ENCODE measurements at places on chromosomes 1 and 21.

DNA sequence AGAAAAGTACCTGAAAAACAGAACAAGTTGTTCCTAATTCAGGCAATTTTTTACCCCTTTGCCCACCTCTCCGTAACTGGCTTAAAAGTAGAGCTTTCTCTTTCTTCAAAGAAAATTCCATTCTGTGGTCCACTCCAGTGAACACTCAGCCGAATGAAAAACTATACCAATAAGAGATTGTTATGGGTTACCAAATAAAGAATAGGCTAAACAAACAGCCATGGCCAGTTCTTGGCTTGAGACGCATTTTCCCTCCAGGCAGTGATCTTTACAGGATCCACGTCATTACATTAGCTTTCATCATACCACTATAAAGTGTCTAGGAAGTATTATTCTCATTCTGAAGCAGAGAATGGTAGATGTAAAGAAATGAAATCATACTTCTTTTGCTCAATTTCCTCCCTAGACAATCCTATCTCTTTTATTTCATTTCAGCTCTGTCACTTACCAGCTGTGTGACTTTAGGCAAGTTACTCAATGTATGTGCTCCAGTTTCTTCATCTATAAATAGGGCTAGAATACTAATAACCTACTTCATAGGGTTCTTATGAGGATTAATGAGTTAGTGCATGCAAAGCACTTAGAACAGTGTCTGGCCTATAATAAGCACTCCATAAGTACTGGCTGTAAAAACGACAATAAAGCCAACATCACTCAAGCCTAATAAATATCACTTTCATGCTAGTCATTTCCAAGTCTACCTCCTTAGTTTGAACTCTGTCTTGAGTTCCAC is 26.5 kb upstream of the TRIM45 start:
- DNase-seq, result no peak

DNA sequence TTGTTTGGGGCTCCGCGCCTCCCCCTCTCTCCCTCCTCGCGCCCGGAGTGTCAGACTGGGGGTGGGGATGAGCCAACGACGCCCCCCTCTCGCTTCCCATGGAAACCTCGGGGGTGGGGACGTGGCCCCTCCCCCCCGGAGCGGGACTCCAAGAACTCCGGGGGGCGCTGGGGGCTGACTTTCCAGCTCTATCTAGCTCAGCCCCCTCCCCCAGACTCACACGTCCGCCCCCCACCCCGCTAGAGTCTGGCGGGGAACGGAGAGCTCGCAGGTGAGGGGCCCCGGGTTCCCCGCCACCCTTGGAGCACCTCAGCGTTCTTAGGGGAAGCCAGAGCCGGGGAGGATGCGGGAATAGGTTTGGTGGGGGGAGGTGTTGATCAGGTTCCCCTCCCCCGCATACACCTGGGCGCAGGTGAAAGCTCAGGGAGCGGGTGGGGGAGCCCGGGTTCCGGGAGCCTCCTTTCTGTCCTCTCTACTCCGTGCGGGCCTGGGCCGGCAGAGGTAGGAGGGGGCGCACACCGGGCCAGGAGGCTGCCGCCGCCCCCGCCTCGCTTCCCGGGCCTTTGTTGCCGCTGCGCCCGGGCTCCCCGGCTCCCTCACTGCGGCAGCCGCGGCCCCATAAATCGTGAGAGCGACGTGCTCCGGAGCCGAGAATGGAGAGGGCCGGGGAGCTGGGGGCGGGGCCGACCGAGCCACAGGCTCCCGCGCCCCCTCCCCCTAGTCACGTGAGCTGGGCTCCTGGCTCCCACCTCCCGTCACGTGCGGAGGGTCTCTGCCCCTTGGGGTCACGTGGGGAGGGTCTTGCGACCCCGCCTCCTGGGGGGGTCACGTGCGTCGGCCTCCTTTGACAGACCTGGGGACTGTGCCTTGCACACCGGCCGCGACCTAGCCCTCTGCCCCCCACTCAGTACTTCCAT is 1.9 kb downstream of the EFNA3 start:
- peak; percentile 32 for DNase-seq

DNA sequence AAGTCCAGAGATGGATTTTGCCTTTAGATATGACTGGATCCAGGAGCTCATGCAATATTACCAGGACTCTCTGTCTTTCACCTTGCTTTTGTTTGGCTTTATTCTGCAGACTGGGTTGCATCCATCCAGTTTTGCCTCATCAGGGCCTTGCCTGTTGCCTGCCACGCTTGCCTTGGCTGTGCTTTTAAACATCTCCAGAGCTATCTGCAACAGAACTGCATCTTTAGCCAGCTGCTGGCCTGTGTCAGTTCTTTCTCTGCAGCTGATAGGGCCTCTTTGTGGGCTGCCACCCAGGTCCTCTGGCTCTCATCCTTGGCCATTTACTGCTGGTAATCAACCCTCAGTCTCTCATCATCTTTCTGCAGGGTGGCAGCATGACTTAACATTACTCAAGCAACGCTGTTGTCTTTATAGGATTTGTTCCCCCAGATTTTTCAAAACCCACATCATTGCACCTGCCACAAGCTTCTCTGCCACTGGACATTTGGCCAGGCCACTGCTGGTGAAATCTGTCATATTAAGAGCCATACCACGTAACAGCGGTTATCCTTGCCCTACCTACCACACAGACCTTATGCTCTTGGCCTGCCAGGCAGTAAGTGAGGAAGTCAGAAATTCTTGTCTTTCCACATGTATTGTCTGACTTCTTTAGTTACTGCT is 24.4 kb upstream of the HUNK start:
- DNase-seq, result no peak

DNA sequence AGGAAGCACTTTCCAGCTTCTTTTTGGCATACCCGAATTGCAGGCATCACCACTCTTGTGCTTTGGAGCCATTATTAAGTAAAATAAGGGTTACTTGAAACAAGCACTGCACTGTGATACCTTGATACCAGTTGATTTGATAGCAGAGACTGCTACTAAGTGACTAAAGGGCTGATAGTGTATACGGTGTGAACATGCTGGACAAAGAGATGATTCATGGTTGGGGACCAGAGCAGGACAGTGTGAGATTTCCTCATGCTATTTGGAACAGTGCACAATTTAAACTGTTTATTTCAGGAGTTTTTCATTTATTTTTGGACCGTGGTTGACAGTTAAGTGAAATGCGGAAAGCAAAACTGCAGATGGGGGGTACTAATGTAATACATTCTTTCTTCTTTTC is 9.9 kb downstream of the RPS27 start:
- no peak for DNase-seq

- no peak for DNase-seq
Measured at GRCh38 chr1:227428803-227429202, 110.5 kb upstream of the CDC42BPA start.

DNA sequence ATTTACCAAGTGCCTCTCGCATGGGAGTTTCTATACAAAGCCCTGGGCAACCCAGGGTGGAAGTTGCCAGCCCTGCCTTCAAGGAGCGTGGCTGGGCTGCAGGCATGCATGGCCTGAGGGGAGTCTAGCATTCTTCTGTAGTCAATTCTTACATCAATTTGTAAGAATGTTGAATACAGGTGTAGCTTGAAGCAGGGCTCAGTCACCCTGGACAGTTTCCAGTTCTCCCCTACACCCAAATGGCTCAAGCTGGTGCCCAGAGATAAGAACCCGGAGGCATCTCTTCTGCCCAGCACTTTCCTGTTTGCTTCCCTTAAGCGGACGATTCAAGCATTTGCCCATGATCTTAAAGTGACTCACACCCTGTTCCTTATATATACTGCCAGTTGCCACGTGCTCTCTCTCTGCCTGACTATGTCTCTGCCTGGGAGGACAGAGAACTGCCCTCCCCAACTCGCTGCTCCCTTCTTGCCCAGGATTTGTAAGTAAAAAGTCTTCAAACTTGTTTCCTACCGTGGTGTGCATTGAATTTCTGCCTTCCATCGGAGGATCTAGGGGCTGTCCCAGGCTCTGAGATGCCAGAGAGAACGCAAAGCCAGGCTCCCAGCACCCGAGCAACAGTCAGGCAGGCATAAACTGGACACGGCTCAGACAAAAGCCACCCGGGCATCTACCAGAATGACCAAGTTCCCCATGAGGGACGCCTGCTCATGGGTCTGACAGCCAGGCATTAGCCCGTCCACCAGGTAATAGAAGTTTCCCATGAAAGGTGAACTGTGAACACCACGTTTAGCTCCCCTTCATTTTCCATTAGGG is 50.9 kb upstream of the AJAP1 start:
- no peak for DNase-seq

DNA sequence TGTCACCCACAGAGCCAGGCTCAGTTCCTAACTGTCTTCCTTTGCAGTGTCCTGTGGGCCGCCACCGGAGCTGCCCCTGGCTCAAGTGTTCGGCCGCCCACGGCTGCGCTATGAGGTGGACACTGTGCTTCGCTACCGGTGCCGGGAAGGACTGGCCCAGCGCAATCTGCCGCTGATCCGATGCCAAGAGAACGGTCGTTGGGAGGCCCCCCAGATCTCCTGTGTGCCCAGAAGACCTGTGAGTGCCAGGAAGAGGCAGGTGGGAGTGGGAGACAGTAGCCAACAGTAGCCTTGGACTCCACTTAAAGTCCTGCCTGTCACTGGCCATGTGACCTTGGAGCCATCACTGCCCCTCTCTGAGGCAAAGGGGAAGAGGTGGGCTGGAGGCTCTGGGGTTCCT is 16.6 kb downstream of the BCAN start:
- no peak for DNase-seq

DNA sequence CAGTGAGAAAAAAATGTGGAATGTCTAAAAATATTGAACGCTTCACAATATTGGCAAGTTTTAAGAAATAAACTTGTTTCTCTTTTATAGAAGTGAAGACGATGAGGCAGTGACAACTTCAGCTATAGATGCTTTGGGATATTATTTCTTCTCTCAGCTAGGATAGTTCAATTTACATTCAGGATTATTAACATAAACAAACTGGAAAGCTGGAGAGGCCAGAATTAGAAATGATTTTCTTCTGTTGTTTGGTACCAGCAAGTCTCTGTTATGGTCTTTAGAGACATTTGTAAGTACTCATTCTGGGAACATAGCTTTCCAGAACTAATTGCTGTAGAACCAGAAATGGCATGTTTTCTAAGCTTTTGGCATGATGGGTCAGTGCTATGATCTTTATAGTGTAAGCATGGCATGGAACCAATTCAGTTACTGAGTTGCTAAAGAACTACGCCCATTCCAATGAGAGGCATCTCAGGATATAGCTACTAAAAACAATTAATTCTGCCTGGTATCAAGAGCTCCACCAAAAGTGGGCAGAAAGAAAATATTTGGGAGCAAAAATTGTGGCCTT is 599.5 kb upstream of the B3GALT2 start:
- DNase-seq, result no peak

DNA sequence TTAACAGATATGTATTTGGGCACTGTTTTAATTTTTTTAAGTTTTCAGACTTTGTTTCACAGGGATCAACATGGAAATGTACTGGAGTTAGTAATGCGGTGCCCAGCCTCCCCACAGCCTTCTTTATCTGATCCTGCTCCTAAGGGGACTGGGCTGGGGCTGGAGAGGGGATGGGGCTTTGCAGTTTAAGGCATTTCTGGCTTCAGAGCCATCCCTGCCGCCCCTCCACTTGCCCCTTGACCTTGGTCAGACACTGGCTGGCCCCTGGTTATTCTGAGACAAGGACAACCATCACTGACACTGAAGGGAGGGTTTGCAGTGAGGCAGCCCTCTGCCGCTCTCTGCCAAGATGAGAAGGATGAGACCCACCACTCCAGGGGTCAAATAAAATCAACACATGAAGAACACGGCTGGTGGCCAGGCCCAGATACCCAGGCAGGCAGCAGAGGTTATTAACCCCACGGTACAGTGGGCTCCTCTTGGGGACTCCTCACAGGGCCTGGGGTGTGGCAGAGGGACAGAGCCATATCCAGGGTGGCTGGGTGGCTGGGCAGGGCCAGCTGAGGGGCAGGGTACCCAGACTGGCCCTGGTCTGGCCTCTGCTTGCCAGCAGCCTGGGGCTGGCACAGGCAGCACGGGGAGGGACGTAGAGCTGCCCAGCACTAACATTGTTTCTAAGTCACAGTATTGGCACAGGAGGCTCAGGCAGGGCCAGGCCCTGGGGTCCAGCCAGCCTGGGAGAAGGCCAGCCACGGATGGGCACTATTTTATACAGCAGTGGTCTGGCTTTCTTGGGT is 7.2 kb upstream of the UBE2U start:
- no peak for DNase-seq

- no peak for DNase-seq
Measured at GRCh38 chr1:214603819-214604252, 841 bp downstream of the CENPF start.

DNA sequence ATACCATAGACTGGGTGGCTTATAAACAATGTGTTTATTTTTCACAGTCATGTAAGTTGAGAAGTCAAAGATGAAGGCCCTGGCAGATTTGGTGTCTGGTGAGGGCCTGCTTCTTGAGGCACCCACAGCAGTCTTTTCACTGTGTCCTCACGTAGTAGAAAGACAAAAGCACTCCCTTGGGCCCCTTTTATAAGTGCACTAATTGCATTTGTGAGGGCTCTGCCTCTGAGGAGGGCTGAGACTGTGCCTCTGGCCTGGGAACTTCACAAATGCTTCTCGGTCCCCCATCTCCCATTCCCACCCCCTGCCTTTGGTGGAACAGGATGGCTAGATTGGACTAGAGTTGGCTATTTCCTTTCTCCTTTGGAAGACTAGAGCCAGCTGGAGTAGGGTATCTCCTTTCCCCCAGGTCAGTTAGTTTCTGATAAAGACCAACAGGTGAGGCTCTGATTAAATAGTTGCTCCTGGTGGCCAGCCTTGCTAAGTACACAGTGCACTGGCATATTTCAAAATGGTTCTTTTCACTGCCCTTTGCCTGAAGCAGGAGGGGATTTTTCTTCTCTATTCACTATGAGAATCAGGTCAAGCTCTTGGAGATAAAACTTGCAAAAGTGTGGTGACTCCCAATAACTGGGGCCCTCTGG is 82.9 kb downstream of the PLPPR4 start:
- DNase-seq, result no peak

DNA sequence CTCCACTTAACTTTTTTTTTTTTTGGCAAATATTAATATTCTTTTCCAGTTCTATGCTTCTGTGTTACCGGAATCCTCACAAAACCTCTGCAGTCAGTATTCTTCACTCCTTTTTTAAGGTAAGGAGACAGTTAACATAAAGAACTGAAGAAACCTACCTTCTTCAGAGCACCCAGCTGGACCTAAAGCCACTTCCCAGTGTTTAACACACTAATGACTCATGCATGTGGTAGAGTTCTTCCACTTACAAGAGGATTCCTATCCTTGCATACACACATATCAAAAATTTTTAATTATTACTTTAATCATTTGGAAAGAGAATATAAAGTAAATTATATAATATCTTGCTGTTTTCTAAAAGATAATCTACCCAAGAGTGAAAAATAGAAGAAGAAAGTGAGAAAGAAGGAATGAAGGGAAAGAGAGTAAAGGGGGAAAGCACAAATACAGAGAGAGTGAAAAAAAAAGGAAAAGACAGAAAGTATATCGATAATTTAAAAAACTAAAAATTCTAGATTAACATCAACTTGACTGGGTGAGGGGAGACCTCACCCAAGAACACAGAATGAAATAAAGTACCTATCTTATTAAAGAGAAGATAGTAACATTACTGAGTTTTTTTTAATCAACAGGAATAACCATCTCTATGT is 54.9 kb downstream of the ENAH start:
- DNase-seq, result no peak

DNA sequence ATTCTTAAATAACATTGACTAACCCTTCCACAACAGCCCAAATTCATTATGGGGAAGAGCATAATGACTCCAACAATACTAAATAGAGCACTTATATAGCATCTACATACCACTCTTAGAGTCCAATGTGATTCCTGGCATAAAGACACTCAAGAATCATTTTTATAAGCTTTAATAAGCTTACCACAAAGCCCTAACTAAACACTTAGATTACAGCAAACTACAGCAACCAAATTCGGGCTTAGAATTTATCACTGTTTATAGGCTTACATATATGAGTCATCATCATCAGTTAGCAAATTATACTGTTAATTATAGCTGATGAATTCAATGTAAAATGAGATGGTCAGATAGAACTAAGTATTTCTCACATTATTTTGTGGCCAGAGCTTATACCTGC is 7.3 kb downstream of the SCYL3 start:
- DNase-seq, result no peak
